Right ventricle myocardium inferior (tissue), 1 donor: ENCODE measurements at places on chromosomes 13 and 19.
A peak's percentile ranks its signal among the peaks of the same experiment; 100 is the strongest.

- no peak for DNase-seq
Observed at GRCh38 chr13:110046811-110047210, 260.1 kb downstream of the COL4A1 start.

- no peak for DNase-seq
Observed at GRCh38 chr19:40512473-40513344, 45.9 kb downstream of the SPTBN4 start.

GRCh38 chr13:24737042-24737441 lies 26.9 kb upstream of the RNF17 start:
- no peak for DNase-seq

DNA sequence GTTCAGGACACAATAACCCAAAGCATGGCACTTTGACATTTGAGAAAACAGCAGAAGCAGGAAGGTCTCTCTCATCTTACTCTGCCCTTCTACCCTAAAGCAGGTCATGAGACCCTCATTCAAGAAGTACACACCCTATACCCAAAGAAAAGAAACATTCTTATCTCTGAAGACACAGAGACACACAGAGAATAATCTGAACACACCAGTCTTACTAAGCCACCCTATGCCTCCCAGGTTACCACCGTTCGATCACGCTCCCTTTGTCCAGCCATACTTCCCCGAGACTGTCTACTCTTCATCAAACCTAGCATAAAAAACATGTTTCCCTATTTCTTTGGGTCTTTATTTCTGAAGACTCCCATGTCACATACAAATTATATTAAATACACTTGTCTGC lies 66.5 kb upstream of the ANKRD10 start:
- no peak for DNase-seq

DNA sequence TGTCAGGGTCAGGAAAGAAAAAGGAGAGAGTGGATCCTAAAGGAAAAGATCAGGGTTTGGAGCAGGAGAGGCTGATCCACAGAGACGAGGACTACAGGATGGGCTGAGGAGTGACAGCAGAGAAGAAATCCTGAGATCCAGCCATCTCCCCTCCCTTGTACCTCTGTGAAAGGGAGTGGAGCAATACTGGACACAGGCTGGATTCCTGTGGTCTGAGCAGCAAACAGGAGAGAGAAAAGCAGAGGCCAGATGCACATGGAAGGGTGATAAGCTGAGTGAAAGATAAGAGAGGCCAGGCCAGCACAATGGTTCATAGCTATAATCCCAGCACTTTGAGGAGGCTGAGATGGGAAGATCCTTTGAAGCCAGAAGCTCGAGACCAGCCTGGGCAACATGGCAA lies 472.1 kb upstream of the TSHZ3 start:
- DNase-seq = no peak

- no peak for DNase-seq
Observed at GRCh38 chr19:16124953-16125352, 13.3 kb downstream of the RAB8A start.

DNA sequence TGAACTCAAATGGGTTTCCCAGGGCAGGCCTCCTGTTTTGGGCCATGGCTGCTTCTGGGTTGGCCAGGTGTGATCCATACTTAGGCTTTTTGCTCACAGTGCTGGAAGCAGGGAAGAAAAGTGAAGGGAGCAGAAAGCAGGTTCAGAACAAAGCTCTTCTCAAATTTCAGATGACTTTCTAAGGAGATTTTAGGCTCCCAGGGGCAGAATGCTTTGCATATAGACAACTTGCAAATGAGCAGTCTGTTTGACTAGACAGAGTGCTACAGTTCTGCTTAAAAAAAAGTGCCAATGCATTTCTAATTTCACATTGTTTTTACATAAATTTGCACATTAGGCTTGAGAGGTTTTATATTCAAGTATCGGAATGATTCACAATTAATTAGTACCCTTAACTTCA lies 2.6 kb upstream of the SLC10A2 start:
- no peak for DNase-seq

- no peak for DNase-seq
Observed at GRCh38 chr13:98489446-98490194, 87.3 kb downstream of the STK24 start.

DNA sequence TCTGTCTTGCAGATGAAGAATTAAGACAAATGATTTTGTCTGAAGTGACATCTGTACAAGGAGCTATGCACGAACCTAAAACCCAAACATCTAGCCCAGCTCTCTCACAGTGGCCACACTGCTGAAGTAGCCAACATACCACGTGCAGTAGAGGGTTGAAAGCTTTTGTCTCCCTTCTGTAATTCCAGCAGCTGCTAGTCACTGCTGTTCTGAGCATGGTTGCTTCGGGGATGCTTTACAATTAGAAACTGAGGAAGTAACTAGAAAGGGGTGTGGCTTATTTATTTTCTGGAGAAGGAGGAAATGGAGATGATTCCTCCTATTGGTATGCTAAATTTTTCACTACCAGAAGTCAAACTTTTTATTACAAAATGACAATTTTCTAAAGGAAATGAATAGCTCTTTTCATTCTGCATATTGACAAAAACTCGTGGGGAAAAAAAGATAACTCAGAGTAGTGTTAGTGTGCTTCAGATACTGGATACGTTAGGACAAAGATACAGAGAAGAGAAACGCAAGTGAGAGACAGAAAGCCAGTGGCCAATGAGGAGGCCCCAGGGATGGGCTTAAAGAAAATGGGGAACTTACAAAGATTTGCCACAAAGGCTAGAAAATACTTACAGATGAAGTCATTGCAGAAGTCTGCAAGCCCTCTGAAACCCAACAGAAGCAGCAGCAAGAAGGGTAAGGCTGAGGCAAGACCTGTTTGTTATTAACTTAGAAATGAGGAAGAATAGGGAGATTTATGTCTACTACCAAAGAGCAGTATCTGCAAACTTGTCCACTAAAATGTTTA lies 192.7 kb upstream of the MIR17HG start:
- DNase-seq = no peak

DNA sequence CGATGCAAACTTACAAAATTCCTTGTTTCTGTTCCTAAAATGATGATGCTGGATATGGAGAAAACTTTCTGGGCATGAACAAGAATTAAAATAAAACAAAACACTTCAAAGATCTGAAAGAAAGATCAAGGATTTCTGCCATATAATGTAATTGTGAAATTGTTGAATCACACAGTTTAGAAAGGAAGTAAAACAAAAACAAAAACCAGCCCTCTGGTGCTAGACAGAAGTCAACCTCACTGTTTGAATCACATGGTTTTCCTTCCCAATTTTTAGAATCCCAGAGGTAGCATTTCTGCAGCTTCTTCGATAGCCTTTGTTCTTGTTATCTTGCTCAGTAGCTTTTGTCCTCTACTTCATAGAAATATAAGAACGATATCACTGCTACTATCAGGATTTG lies 118.2 kb upstream of the ARGLU1 start:
- no peak for DNase-seq

DNA sequence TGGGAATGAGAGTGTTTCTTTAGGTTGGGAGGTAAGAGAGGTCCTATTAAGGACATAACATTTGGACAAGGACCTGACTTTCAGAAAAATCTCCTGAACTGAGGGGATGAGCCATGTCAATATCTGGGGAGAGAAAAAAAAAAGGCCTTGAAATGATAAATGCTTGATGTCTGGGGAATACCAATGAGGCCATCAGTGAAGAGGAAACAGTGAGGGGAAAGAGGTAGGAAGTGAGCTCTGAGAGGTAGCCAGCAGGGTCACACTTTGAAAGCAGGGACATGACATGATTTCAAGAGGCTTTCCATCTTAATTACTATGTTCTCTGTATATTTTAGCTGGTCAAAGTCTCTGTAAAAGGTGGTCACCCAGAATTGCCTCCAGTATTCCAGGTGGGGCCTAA lies 9.9 kb upstream of the UBE2L5 start:
- no peak for DNase-seq

DNA sequence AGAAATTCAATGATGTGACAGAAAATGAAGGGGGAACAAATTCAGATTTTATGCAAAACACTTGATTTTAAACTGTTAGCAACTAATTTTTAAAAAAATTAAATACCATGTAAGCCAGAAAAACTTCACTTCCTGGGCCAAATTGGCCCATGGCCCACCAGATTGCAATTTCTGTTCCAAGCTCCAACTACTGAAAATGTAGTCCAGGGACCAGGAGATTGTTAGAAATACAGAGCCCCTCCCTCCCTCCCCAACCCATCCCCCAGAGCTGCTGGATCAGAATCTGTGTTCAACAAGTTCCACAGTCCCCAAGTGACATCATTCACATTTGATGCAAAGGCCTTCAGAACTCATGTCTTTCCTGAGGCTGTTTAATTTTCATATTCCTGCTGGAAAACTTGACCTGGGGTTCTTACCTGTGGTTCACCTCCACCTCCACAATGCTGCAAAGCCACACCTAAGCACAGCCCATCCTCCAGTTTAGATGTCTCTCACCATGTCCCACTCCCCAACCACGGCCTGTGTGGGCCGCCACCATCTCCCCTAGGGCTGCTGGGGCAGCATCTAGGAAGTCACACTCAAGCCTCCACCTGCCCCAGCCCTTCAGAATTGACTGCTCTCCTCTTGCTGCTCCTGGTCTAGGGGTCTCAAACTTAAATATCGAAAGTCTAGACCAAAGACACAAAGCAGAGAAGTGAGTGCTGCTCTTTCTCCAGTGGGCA lies 482.0 kb downstream of the UQCRFS1 start:
- DNase-seq = no peak

DNA sequence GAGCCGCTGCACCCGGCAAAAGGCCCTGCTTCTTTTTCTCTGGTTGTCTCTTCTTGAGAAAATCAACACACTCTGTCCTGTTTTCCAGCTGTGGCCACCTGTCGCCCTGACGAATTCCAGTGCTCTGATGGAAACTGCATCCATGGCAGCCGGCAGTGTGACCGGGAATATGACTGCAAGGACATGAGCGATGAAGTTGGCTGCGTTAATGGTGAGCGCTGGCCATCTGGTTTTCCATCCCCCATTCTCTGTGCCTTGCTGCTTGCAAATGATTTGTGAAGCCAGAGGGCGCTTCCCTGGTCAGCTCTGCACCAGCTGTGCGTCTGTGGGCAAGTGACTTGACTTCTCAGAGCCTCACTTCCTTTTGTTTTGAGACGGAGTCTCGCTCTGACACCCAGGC lies 17.2 kb downstream of the LDLR start:
- DNase-seq = peak; percentile 75

GRCh38 chr13:97982286-97982685 lies 28.8 kb downstream of the IPO5 start:
- no peak for DNase-seq

- no peak for DNase-seq
Observed at GRCh38 chr19:49605605-49606004, 14.6 kb downstream of the PRR12 start.

DNA sequence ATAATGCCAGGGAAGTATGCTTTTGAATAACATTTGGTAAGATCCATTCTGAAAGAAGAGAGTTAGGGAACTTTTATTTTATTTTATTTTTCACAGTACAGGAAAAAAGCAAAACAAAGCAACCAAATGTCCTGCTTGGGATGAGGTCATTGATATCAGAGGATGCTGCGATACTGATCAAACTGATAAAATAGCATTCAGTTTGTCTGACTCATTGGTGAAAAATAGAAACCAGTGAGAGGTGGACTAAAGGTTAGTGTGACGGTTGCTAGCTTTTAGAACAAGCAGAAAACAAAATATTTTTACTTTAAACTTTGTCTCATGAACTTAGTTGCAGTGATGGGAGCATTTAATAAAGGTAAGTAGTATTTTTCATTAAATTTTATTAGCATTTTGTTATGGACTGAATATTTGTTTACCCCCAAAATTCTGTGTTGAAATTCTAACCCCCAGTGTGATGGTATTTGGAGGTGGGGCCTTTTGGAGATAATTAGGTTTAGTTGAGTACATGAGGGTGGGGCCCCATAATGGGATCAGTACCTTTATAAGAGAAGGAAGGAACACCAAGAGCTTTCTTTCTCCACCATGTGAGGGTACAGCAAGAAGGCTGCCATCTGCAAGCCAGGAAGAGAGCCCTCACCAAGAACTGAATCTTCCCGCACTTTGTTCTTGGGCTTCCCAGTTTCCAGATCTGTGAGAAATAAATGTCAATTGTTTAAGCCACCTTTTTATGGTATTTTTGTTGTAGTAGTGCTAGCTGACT lies 37.3 kb downstream of the ITGBL1 start:
- no peak for DNase-seq

DNA sequence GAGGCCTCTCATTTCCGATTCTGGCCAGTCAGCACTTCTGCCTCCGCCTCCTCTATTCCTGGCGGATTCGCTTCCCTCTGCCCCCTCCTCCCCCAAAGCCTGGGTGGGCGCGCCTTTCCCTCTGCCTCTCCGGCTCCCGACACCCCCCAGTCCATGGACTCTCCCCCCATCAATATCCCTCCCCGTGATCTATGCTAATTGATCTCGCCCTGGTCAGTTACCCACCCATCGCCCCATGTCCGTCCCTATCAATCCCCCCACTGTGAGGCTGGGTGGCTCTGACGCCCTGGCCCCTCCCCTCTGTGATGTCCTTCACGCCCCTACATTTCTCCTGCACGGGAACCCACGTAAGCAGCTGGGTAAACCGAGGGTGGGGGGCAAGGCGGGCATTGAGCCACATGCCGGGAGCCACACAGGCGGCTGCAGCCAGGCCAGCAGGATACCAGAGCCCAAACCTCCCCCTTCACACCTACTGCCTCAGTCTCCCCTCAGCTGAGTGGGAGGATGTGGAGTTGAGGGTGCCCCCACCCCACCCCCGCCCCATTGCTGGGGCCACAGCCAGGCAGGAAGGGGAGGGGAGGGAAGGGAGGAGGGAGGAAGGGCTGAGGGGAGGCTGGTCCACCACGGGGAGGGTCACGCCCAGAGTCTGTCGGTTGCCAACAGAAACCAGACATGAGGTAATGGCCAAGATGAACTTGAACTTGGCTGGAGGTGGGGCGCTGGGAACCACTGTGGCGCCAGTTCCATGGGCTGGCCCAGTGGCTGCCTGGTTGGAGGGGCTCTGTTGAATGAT lies 21.0 kb downstream of the SMIM24 start:
- peak; percentile 89 for DNase-seq

GRCh38 chr13:109955598-109955997 lies 169.2 kb upstream of the IRS2 start:
- no peak for DNase-seq

GRCh38 chr19:7905268-7905667 lies 1.6 kb downstream of the MAP2K7 start:
- peak; percentile 44 for DNase-seq

DNA sequence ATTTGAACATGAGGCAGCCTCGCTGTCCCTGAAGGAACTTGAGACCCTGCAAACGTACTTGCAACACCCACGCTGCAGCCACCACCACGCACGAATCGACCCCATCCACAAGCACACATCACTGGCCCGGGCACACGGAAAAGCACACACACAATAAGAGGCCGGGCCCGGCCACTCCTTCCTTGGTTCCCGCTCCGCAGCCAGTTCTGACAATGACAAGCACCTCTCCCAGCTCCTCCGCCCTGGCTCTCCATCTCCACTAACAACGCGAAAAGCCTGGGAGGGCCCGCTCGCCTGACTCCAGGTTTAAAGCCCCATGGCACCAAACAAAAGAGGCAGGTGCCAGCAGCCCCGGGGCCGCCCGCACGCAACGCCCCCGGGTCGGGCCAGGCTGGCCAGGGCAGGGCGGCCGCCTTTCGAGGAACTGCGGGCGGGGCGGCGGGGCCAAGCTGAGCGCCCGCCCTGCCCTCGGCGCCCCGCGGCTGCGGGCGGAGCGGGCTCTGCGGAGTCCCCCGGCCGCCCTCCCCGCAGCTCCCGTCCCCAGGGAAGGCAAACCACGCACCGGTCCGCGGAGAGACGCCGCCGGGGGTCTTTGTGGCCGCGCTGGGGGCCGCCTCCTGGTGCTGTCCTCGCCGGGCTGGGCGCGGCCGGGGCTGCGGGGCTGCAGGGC lies 495 bp downstream of the DCLK1 start:
- peak; percentile 60 for DNase-seq
